ENCODE measurements at places on chromosomes 4 and X. TPM values are rescaled to one million over a fixed set of nuclear protein-coding genes. Genes with fewer than 3 reads are reported as not detected.

The DCTD gene
- total RNA-seq, result 88.4 TPM

The CENPI gene
- 4.6 TPM for total RNA-seq

The ALAS2 gene
- not detected for total RNA-seq

The OR13H1 gene
- not detected for total RNA-seq

The SCRG1 gene
- not detected for total RNA-seq
